ENCODE measurements at places on chromosomes 7 and 10. TPM values are rescaled to one million over a fixed set of nuclear protein-coding genes. Genes with fewer than 3 reads are reported as not detected.

MOGAT3 gene
- not detected for total RNA-seq

FKBP9 gene
- total RNA-seq: 0.51 TPM

ANKRD61 gene
- total RNA-seq: not detected

MOSPD3 gene
- total RNA-seq: 10.5 TPM

OR2A2 gene
- total RNA-seq: not detected

OLAH gene
- not detected for total RNA-seq

All from activated B cell treated with CpG ODN at 0.5 μM for 24 hours (primary cell).